ENCODE measurements at places on chromosomes 4 and X. TPM values are rescaled to one million over a fixed set of nuclear protein-coding genes. Genes with fewer than 3 reads are reported as not detected.

The JAKMIP1 gene
- total RNA-seq: 4.5 TPM

The GYPB gene
- not detected for total RNA-seq

The BEX2 gene
- total RNA-seq: 3.6 TPM

The MGAT4D gene
- not detected for total RNA-seq

The FREM3 gene
- under 0.01 TPM for total RNA-seq

The XK gene
- 16.2 TPM for total RNA-seq

The INTS6L gene
- 8.1 TPM for total RNA-seq

The CT45A7 gene
- not detected for total RNA-seq

The NEIL3 gene
- total RNA-seq: not detected

The DIPK2B gene
- 31.9 TPM for total RNA-seq

The SLC39A8 gene
- 1.7 TPM for total RNA-seq

The MAGED4 gene
- total RNA-seq: 0.81 TPM

The DCAF4L1 gene
- 0.47 TPM for total RNA-seq

DNA sequence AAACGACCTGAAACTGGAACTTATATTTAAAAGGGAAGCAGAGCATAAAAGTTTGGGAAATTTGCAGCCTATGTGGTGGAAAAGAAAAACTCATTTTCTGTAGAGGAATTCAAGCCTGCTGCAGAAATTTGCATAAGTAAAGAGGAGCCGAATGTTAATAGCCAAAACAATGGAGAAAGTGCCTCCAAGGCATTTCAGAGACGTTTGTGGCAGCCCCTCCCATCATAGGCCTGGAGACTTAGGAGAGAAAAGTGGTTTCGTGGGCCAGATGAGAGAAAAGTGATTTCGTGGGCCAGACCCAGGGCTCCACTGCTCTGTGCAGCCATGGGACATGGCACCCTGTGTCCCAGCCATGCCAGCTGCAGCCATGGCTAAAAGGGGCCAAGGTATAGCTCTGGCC lies 361.9 kb downstream of the PCDH19 start:
- no peak for ATAC-seq

- no peak for ATAC-seq
Measured at GRCh38 chr4:139876337-139876941, 210.8 kb downstream of the MGST2 start.

DNA sequence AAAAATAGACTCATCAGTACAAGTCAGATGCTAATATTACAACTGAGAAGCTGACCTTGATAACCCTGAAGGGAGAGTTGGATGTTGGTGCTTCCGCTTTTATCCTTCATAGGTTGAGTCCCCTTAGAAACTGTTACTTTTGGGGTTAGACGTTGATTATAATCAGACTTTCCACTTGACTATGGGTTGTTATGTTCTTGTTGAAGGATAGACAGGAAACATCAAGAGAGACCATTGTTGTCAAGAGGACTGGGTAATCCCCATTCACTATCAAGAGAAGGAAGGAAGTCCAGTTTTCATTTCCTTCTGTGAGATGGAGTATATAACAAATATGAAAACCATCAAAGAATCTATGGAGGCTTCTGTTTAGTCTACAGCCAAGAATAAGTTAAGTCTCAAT lies 229.9 kb upstream of the AFF2 start:
- no peak for ATAC-seq

- ATAC-seq: peak; percentile 7
Measured at GRCh38 chrX:307261-308111, 11.1 kb downstream of the GTPBP6 start.

DNA sequence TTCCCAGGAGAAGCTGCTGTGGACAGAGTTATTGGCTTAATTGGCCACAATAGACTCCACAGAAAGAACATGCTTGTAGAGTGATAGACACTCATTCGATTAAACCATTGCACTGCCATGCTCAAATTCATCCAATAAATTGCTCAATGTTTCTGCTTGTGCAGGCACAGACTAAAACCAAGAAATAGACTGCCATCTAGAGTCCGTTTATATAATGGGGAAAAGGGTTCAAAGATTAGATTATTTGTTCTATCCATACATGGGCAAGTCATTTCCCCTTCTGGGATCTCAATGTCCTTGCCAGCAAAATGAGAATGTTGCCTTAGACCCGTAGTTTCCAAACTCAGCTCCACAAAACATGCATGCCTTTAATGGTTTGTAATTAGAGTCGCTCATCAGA lies 8.7 kb downstream of the SMIM10 start:
- peak; percentile 17 for ATAC-seq

DNA sequence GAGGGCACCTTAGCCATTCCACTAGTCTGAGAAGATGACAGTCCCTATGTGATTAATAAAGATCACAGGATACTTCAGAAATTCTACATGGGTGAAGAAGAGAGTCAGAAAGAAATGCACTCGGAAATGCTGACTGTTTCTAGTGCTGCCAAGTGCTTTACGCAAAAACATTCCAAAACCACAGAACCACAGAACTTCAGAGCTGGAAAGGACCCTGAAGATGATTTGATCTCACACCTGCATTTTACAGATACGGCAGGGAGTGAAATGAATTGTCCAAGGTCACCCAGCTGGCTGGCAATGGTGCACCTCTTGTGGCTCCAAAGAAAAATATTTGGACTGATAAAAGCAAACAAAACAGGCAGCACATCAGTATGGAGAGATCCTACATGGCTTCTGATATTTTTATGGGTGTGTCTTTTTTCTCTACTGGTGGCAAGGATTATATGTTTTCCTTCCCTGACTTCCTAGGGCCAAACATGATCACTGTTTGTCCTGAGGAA lies 115.9 kb downstream of the MAML3 start:
- ATAC-seq: no peak

GRCh38 chr4:151442002-151442401 lies 33.0 kb downstream of the FHIP1A start:
- no peak for ATAC-seq

DNA sequence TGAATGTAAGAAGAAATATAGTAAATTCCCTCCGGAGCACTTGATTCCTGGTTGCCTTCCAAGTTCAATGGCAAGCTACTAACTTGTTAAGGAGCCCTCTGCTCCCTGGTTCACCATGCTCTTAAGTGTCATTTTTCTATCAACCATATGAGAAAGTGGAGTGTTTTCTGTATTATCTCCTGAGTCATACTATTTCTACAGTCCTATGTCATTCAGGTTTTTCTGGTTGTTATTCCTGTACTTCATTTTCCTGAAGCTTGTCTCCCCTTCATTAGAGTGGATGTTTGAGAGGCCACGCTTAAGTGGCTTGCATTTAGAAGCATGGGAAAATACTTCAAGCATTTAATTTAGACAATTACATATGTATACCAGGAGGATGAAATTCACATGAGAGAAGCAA lies 14.7 kb upstream of the EPGN start:
- ATAC-seq: no peak

GRCh38 chrX:100931218-100931924 lies 2.7 kb upstream of the XKRX start:
- ATAC-seq: no peak

DNA sequence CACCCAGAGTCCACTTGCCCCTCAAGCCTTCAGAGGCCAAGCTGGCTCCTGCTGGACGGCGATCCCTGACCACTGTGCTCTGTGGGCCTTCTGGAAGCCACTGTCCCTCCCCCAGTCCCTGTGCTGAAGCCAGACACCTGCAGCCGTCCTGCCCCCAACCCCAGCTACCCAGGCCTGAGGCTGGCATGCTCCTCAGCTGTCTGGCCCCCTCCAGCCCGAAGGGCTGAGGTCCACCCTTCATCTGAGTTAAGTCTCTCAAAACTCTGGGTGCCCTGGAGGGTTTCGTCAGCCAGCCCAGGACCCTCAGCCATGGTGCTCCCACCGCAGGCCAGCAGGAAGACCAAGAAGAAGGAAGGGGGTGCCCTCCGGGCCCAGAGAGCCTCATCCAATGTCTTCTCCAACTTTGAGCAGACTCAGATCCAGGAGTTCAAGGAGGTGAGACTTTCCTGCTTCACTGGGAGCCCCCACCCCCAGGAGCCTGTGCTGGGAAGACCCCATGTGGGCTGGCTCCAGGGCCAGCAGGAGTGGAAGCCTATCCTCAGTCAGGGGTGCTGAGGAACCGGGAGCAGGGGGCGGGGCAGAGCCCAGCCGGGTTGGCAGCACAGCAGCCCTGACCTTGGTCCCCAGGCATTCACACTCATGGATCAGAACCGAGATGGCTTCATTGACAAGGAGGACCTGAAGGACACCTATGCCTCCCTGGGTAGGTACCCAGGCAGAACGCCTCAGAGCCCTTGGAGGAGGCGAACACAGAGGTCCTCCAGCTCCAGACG lies 4.2 kb downstream of the MYL5 start:
- no peak for ATAC-seq

DNA sequence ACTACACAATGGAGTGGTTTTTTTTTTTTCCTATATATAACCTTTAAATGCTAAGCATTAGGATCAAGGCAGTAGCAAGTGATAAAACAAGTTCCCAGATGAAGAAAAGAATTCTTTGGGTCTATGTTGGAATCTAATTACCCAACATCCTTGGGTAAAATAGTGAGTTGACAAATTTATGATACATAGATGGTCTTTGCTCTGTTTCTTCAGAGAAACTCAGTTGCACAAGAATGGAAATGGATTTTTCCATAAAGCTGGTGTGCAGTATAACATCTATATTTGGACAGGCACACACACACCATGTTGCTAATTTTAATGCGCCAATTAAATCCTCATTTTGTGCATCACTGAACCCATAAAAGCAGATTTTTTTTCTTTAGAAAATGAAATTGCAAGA lies 137.0 kb upstream of the MED14 start:
- ATAC-seq: no peak

- no peak for ATAC-seq
Measured at GRCh38 chr4:2930758-2931511, 32.3 kb downstream of the NOP14 start.

DNA sequence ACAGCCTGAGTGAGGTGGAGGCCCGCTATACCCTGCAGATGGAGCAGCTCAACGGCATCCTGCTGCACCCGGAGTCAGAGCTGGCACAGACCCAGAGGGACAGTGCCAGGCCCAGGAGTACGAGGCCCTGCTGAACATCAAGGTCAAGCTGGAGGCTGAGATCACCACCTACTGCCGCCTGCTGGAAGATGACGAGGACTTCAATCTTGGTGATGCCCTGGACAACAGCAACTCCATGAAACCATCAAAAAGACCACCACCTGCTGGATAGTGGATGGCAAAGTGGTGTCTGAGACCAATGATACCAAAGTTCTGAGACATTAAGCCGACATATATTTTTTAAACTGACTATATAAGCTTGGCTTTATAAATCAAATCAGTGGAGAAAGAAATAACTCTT lies 73.3 kb upstream of the HHIP start:
- ATAC-seq: no peak

DNA sequence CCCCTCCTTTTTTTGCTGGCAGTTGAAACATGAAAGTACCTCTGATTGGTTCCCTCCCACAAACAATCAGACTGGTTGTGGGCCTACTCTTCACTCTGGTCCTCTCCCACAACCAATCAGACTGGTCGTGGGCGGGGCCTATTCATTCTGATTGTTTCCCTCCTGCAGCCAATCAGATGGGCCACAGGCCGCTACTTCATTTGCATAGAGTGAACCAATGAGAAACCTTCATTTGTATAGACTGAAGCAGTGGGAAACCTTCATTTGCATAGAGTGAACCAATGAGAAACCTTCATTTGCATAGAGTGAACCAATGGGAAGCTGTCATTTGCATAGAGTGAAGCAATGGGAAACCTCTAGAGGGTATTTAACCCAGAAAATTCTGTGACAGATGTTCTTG lies 55.2 kb downstream of the TRMT44 start:
- no peak for ATAC-seq

DNA sequence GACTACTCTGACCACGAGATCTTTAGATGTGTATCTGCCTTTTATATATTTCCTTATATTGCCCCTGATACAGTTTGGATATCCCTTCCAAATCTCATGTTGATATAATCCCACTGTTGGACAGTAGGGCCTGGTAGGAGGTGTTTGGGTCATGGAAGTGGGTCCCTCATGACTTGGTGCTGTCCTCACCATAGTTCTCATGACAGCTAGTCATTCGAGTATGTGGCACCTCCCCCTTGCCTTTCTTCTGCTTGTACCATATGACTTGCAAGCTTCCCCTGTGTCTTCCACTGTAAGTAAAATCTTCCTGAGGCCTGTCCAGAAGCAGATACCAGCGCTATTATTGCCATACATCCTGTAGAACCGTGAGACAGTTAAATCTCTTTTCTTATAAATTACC lies 145.3 kb downstream of the ZNF518B start:
- ATAC-seq: no peak

DNA sequence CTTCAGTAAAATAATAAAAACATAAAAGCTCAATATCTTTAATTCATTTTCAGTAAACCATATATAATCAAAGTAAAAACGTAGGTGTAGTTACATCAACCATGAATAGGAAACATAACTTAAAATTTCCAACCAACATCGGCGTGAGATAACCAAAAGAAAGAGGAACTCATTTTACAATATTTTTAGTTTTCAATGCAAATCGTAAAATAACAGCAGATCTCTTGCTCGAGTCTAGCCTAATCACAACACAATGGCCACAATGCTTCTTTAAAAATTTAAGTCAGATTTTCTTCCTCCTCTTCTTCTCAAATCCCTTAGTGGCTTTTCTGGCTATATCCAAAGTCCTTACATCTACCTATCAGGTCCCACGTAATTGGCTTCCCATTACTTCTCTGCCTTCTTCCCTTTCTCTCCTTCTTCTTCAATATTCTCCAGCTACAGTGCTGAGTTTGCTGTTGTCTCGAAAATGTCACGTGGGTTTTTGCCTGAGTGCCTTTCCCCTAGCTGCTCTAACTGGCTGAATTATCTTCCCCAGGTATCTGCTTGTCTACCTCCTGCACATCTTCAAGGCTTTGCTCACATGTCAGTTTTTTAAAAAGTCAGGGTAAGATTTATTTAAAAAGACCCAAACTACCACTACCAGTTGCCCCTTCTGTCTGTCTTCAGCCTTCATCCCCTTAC lies 90.9 kb upstream of the BANK1 start:
- ATAC-seq: no peak

GRCh38 chr4:182853731-182854330 lies 63.4 kb downstream of the DCTD start:
- ATAC-seq: no peak

DNA sequence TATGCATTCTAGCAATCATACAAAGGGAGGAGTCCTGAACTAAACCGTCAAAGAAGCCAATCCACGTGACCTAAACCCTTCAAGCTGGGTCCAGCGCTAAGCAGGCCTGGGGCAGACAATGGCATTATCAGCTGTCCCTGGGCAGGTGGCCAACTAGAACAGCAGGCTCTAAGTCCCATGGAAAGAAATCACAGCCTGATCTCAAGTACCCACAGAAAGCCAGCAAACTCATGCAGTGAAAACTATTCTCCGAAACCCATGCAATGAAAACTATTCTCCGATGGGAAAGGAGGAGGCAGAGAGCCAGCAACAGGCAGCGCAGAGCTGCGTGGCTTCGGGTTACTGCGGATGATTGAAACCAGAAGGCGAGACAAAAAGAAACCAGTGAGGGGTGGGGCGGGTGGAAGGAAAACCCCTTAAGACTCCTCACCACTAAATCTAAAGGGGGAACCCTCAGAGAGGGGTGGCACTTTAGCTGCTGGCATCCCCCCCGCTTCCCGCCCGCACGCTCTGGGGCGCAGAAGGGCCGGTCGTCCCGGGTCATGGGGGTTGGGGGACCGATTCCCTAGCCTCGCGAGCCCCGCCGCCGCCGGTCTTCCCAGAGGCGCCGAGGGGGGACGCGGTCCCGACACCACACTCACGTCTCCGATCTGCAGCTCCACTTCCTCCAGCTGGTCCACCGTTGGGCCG lies 567 bp downstream of the C4orf46 start:
- no peak for ATAC-seq

- no peak for ATAC-seq
Measured at GRCh38 chrX:134457708-134458107, 2.3 kb upstream of the HPRT1 start.
